Putamen (tissue), 1 donor: ENCODE measurements at places on chromosomes 16 and 17.

DNA sequence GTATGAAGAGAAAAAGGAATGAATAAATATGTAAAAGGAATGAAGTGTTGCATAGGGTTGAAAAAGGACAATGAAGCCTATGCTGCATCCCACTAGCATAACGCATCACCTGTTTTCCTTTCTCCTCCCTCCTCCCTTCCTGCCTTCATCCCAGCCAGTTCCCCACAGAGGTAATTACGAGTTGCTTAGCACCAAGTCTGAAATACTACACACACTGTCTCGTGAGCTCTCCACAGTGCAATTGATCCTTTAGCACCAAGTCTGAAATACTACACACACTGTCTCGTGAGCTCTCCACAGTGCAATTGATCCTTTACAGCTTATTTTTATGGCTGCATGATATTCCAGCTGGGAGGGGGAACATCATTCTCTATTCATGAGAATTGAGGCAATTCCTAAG is 1.1 kb upstream of the DRC7 start:
- no peak for DNase-seq

- DNase-seq: no peak
These were observed 41.4 kb downstream of the CMIP start for GRCh38 chr16:81485824-81486539.

GRCh38 chr16:49697631-49698452 is 158.1 kb downstream of the ZNF423 start:
- DNase-seq: no peak

GRCh38 chr16:15754821-15755534 is 101.8 kb downstream of the MYH11 start:
- DNase-seq: no peak

- DNase-seq: peak; percentile 52
These were observed 309 bp downstream of the DNAH2 start for GRCh38 chr17:7717756-7718350.

GRCh38 chr16:24775455-24775854 is 46.0 kb downstream of the TNRC6A start:
- no peak for DNase-seq

- DNase-seq: no peak
These were observed 56.7 kb downstream of the TANGO6 start for GRCh38 chr16:68900009-68900408.

GRCh38 chr16:4345836-4346781 is 5.0 kb downstream of the PAM16 start:
- no peak for DNase-seq
